ENCODE measurements at places on chromosomes 2 and 18. TPM values are rescaled to one million over a fixed set of nuclear protein-coding genes. Genes with fewer than 3 reads are reported as not detected.

ING5 gene
- total RNA-seq: 98.0 TPM

CDKL4 gene
- 0.66 TPM for total RNA-seq

RGPD3 gene
- 0.13 TPM for total RNA-seq

VAMP5 gene
- 40.1 TPM for total RNA-seq

PROKR1 gene
- not detected for total RNA-seq

NEUROD1 gene
- not detected for total RNA-seq

GAREM1 gene
- total RNA-seq: 0.30 TPM

LMAN1 gene
- 40.1 TPM for total RNA-seq

NAT8 gene
- not detected for total RNA-seq

MAL gene
- 179 TPM for total RNA-seq

CLEC4F gene
- total RNA-seq: not detected

GCKR gene
- total RNA-seq: 0.28 TPM

Data from T-cell (primary cell).